ENCODE measurements at places on chromosomes 1 and 21.
A peak's percentile ranks its signal among the peaks of the same experiment; 100 is the strongest.

- peak; percentile 70 for DNase-seq
Measured at GRCh38 chr1:46489638-46490405, at the start of gene DMBX1. DMBX1 (plus strand) TSS chr1:46489836; CDS start chr1:46507011, 17,175 bp downstream.

- no peak for DNase-seq
Measured at GRCh38 chr1:221783936-221784335, 42.0 kb upstream of the DUSP10 start.

DNA sequence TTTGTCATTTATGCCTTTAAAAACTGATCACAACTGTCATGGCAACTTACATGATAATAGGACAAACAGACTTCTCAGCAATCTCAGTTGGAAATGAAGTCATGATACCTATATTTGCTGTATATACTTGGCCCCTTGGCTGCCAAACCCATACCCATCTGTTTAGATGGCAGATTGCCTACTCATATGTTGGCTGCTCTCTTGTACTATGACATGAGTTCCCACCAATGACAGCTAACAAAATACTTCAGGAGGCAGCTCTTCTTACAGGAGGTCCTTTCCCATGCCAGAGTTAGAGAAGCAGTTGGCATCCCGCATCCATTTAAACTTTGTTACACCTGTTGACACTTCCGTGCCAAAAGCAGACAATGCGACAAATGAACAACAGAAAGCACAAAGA lies 603.1 kb upstream of the ADGRL2 start:
- DNase-seq: no peak

GRCh38 chr1:159991513-159991912 lies 37.5 kb upstream of the SLAMF9 start:
- peak; percentile 19 for DNase-seq

DNA sequence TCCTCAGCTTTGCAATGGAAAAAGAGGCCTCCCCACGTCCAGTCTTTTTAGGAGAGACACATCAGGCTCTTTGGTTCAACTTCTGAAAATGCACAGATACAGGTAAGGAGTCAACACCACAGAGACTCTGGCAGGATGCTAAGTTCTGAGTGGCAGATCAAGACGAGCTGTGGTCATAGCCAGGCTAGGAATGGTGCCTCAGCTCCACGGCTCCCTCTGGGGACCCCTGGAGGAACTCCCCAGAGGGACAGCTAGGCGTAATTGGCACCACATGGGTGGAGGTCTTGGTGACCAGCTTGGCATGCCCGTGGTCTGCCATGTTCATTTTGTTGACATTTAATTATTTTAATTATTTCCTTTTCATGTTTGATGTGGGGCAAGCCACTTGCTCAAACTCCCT lies 206.1 kb downstream of the KAZN start:
- DNase-seq: no peak

GRCh38 chr1:200869753-200870391 lies 2.9 kb upstream of the GPR25 start:
- peak; percentile 80 for DNase-seq

Measured in activated CD4-positive, alpha-beta T cell treated with anti-CD3 and anti-CD28 coated beads, Interleukin-2, Interleukin-6, amounts not matched to agents 100 ng/mL and 50 ng/mL, durations not matched to agents 16 hours and 8 hours (primary cell).